ENCODE measurements at places on chromosomes 4 and X. TPM values are rescaled to one million over a fixed set of nuclear protein-coding genes. Genes with fewer than 3 reads are reported as not detected.

DNA sequence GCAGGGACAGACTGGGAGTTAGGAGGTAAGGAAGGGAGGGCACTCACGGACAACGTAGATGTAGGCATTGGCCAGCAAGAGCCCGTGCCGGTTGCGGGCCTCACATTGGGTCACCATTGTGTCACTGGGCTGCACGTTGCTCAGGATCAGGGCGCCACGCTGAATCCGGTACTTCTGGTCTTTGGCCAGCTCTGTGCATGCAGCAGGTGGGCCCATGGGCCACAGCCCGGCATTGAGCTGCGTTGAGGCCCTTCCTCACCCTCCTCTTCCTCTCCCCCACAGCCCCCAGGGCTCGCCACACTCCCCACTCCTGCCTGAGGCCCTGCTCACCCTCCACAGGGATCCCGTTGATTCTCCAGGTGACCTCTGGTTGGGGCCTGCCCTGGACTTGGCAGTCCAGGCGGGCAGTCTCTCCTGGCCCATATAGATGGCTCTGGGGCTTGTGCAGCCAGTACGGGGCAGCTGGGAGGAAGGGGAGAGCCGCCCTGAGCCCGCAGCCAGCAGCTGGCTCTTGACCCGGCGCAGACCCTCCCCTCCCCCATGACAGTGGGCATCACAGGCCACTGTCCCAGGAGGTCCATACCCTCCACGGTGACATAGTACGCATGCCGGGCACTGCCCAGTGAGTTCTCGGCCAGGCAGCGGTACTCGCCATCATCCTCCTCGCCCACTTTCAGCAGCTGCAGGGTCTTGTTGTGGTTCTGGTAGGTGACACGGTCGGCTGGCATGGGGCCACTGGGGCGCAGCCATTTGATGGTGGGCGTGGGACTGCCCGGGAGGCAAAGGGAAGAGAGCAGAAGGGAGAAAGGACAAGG, 16.3 kb downstream of the L1CAM start:
- no peak for DNase-seq

SLC49A3 gene
- 3.1 TPM for total RNA-seq

GRCh38 chrX:44282753-44283152, 60.7 kb downstream of the EFHC2 start:
- no peak for DNase-seq

GRCh38 chr4:88514557-88515511, 8.7 kb downstream of the PYURF start:
- no peak for DNase-seq

LIMCH1 gene
- 169 TPM for total RNA-seq

AKAP14 gene
- not detected for total RNA-seq

Data from psoas muscle (tissue), 8 donors.